ENCODE measurements at places on chromosomes 2 and 18. TPM values are rescaled to one million over a fixed set of nuclear protein-coding genes. Genes with fewer than 3 reads are reported as not detected.

Gene DSEL
- total RNA-seq = 3.5 TPM

Gene ARHGAP25
- 1.7 TPM for total RNA-seq

Gene RNF152
- 24.6 TPM for total RNA-seq

Gene MC4R
- not detected for total RNA-seq

Gene DAPL1
- not detected for total RNA-seq

Gene TTL
- total RNA-seq = 42.4 TPM

Gene NLRC4
- 0.07 TPM for total RNA-seq

Gene STRADB
- total RNA-seq = 25.6 TPM

Gene MXD1
- total RNA-seq = 46.6 TPM

Gene SLC1A4
- 22.2 TPM for total RNA-seq

Gene MC5R
- total RNA-seq = not detected

Gene ZSCAN30
- total RNA-seq = 14.8 TPM

Gene BBS5
- total RNA-seq = 2.1 TPM

Gene C2orf78
- total RNA-seq = not detected

Gene EIPR1
- 30.1 TPM for total RNA-seq

Gene PLEK
- not detected for total RNA-seq

Gene KRTCAP3
- total RNA-seq = 13.3 TPM

Gene ABCB11
- under 0.01 TPM for total RNA-seq

Gene ZNF396
- total RNA-seq = 1.7 TPM

Gene C2orf80
- total RNA-seq = not detected

Gene INPP5D
- 29.7 TPM for total RNA-seq

Gene FBXO36
- total RNA-seq = 5.1 TPM

Gene CDH20
- total RNA-seq = not detected

Gene AFF3
- not detected for total RNA-seq

Gene TUBB6
- 328 TPM for total RNA-seq

Gene ST8SIA5
- not detected for total RNA-seq

Measured in nasal cavity respiratory epithelium epithelial cell of viscerocranial mucosa (primary cell).